ENCODE measurements at places on chromosomes 3 and 15. TPM values are rescaled to one million over a fixed set of nuclear protein-coding genes. Genes with fewer than 3 reads are reported as not detected.

DNA sequence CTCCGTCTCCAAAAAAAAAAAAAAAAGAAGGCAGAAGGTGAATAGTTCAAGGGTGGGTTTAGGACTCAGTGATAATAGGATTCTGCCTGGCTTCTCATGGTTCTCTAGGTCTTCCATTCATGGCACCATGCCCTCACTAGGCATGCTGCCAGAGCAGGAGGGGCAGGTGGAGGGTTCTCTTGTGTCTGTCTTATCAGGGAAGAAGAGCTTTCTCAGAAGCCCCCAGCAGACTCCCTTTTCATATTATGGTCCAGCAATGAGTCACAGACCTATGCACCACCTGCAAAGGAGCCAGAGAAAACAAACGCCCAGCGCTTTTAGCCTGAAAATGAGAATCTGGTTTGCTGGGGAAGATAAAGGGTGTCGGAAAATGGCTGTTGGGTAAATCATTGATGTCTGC lies 3.0 kb downstream of the CCR2 start:
- no peak for DNase-seq

DNA sequence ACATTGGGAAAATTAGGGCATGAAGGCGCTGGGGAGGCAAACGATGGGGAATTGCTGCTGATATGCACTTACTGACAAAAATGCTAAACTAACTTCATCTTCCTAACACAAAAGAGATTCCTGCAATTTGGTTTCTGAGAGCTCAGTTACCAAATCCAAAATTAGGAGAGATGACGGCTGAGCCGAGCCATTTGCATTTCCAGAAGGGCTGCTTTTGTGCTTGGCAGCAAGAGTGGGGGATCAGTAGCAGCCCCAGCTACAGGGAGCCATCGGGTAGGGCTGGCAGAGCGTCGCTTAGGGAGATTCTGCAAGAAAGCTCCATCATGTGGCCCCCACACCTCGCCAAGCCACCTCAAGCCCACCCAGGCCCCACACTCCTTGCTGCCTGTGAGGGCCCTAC lies 16.1 kb upstream of the DUSP7 start:
- DNase-seq: no peak

GRCh38 chr3:13879946-13880810 lies at the start of gene WNT7A:
WNT7A (minus strand) TSS chr3:13880071; CDS start chr3:13879816, 255 bp downstream.
- no peak for DNase-seq

GRCh38 chr15:80789296-80789695 lies 10.1 kb downstream of the CEMIP start:
- DNase-seq: no peak

Gene SH2D7
- 0.65 TPM for polyA plus RNA-seq

DNA sequence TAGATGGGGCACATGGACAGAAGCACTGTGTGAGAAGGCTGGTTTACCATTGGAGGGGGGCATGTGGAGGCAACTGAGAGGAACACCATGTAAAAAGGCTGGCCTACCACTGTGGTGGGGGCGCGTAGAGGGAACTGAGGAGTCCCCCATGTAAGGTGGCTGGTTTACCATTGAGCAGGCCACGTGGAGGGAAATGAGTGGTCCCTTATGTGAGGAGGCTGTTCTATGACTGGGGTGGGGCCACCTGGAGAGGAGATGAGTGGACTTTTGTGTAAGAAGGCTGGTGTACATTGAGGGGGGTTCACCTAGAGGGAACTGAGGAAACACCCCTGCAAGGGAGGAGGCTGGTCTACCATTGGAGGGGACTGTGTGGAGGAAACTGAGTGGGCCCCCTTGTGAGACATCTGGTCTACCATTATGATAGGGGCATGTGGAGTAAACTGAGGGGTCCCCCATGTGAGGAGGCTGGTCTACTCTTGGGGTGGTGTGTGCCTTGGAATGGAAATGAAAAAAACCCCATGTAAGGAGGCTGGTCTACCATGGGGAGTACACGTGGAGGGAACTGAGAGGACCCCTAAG lies 156.9 kb downstream of the FBLN2 start:
- no peak for DNase-seq

Gene GABRR3
- 0.10 TPM for polyA plus RNA-seq

Gene RETNLB
- not detected for polyA plus RNA-seq

Measured in right renal pelvis (tissue), 4 donors.